ENCODE measurements at places on chromosomes 11 and 22.

DNA sequence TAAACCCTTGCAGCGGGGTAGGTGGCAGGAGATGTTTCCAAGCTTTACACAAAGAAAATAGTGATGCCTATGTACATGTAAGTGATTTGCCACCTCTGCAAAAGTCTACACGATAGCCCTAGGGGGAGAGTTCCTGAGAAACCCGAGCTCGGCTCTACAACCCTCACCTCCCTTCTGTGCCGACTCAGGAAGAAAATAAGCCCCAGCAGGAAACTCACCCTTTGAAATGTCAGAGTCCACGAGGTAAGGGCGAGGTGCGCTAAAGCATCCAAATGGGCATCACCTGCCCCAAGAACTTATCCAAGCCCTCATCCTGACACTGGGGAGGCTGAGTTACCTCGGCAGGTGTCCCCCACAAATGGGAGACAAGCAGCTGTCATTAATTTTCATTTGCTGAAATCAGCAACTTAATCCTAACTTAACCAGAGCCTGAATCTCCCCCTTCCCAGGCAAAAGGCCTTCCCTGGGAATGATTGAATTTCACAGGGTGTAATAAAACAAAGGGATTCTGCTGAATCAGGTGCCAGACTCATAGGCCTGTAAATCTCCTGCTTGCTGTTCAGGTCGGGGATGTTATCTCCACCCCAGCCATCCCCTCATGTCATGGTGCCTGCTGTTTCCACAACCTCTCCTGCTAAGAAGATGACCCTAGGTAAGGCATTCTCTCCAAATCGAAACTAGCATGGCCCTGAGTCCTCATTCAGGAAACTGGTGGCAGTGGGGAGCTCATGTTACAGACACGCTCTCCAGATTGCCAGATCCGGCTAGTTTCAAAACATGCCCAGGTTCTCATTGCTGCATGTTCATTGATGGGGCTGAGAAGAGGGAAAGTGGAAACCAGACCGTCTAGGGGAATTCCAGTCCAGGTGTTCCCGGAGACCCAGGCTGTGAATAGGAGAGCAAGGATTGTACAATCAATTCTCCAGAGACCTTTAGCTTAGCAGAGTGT is 105.3 kb upstream of the KIRREL3 start:
- DNase-seq, result no peak

DNA sequence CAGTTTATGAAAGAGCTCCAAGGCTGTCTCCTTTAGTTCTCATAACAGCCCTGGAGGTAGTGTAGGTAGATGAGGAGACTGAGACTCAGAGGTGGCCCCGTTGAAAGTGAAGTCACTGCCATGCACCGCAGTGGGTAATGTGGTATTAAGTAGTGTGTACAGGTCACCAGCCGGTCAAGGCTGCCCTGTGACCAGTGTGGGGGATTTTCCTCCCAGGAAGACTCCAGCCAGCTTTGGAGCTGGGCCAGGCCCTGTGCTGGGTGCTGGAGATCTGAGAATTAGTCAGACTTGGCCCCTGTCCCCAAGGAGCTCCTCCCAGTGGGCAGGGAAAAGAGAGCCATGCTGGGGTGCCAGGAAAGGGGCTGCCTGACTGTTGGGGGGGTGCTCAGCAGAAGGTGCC is 5.3 kb downstream of the OMP start:
- no peak for DNase-seq

GRCh38 chr11:35623621-35624168 is 5.4 kb downstream of the FJX1 start:
- no peak for DNase-seq

- DNase-seq, result no peak
These were observed 16.7 kb downstream of the CLDN5 start for GRCh38 chr22:19507534-19507861.

DNA sequence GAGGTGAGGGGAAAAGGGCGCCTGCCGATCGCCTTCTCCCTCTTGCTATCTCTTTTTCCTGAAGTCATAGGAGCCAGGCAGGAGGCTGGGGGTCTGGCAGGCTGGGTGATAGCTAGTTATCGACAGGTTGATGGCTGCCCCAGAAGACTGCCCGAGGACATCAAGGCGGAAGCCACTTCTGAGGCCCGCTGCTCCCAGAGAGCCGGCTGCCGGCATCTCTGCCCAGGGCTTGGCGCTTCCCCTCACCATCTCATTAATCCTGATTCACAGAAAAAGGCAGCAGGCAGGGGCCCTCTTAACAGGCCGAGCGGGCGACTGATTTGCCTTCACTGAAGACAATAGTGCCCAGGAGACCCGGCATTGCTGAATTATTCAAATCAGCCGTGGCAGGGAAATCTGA is 124.2 kb downstream of the MIAT start:
- no peak for DNase-seq

DNA sequence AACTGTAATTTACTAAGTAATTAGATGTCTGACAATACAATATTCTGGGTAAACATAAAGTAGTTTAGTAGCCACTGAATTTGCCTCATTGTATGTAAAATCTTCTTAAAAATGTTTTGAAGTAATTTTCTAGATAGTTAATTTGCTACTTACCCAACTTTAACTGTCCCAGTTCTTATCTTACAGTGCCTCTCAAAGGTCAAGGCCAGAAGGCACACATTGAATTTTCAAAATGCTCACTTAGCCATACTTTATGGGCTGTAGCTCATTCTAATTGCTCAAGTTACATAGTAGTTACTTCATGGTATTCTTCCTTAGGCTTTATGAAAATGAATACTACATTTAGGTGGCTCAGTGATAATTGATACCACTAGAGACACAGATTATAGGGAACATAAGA is 666.6 kb downstream of the CNTN5 start:
- DNase-seq, result no peak

- DNase-seq, result no peak
These were observed 56.6 kb downstream of the RTN4R start for GRCh38 chr22:20211409-20211996.

DNA sequence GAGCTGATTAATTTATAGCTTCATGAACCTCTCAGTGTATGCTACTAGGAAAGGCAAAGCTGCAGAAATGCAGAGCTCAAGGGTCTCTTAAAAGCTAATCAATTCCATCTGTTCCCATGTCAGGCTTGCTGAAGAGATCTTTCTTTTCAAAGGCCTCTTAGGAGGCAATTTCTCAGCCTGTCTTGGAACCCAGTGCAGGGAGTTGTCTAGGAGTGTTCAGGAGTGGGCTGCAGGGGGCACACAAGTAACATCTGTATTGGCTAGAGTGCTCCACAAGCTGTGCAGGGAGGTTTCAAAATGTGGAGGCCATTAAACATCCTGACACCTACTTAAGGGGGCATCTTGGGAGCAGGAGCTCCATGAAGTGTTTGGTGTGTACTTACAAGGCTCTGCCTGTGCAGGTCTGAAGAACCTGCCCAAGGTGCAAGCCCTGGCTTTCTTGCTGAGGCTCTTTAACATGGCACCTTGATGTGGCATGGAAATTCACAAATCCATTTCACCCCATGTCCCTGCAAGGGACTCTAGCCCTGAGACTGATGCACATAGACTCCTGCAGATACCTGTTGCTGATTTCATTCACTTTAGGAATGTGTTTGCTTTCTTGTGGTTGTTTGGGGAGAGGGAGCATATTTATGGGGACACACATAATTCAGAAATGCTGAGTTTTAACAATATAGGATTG is 134.7 kb downstream of the ME3 start:
- no peak for DNase-seq

DNA sequence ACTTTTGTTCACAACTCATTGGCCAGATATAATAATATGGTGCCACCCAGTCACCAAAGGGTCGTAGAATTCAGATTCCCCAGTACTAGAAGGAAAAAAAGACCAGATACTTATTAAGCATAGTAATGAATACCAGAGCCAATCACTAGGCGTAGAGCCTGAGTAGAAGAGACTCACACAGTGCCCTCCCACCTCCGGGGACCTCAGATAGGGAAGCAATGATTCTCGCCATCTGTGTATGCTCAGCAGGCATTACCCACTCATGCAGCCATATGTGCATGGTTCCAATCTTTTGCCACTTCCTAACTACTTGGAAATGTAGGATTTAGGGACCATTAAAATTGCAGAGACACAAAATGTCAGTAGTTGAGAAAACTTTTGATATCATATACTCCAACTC is 85.3 kb downstream of the C11orf87 start:
- no peak for DNase-seq

DNA sequence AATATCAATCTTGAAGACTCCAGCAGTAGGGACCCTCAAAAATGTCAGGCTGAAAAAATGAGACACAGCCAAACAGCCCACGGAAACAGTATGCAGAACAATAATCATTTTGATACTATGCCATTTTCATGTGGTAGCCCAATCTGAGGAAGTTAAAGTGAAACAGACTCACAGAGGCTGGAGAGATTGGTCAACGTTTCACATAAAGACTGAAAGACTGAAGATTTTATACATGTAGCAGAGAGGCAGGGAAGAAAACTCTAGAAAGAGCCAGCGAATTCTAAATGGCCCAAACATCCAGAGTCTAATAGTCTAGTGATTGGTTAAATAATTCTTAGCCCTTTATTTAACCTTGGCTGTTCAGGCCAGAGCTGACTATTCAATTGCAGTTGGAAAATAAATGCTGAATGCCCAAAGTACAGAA is 49.4 kb downstream of the MAML2 start:
- DNase-seq, result no peak

DNA sequence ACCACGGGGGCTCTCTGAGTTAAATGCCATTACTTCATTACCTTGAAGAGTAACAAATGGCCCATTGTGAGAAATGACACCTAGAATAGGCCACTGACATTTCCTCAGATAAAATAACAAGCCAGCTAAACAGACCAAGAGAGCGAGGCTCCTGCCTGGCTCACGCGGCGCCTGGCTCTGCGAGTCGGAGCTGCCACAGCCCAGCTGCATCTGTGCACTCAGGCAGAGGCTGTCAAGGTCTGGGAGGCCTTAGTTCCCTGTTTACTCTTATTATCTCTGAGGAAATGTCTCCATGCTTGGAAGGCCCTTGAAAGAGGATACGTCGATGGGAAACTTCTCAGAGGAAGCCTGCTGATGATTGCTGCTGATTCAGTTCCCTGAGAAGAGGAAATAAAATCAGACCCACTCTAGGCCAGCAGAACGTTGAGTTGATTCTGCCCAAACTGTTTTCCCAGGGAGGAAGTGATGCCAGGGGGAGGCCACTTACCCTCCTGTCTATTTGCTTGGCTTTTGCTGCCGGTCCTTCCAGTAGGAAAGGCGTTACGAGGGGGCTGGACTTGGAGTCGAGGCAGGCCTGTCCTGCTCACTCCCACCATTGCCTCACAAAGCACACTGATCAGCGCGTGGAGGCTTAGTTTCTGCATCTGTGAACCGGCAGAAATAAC is 208.8 kb downstream of the TBC1D22A start:
- DNase-seq, result no peak

- no peak for DNase-seq
These were observed 3.1 kb downstream of the BIK start for GRCh38 chr22:43113526-43114251.

- DNase-seq, result no peak
These were observed 52.2 kb downstream of the PPFIA1 start for GRCh38 chr11:70322666-70323065.

- no peak for DNase-seq
These were observed 43.9 kb downstream of the SGSM3 start for GRCh38 chr22:40414311-40414710.

DNA sequence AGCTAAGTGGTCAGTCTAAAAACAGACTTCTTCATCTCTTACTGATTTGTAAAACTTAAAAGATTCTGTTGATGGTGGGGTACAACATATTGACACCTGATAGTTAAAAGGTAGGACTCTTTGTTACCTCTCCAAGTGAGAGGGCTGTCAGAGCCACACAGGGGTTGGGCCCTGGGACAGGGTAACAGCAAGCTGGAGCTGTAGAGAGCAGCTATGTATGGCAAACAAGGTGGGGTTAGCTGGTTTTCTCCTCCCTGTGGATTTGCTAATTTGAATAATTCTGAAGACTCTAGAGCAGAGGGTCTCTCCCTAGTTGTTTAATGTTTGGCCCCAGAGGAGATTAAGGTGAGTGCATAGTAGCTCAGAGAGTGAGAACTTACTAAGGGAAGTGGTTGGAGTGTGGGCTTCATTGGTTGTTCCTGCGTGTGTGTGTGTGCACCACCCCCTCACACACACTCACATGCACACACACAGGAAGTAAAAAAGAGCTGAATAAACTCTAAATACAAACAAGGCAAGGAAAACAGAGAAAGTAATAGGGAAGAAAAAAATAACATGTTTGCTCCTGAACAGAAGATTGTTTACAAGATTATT is 9.2 kb upstream of the GAS2 start:
- DNase-seq, result peak; percentile 3

- no peak for DNase-seq
These were observed 18.2 kb upstream of the GRK2 start for GRCh38 chr11:67247946-67248550.

- no peak for DNase-seq
These were observed 12.3 kb downstream of the KCNJ1 start for GRCh38 chr11:128854841-128855240.

- no peak for DNase-seq
These were observed 380.6 kb downstream of the CTTN start for GRCh38 chr11:70778883-70779282.

DNA sequence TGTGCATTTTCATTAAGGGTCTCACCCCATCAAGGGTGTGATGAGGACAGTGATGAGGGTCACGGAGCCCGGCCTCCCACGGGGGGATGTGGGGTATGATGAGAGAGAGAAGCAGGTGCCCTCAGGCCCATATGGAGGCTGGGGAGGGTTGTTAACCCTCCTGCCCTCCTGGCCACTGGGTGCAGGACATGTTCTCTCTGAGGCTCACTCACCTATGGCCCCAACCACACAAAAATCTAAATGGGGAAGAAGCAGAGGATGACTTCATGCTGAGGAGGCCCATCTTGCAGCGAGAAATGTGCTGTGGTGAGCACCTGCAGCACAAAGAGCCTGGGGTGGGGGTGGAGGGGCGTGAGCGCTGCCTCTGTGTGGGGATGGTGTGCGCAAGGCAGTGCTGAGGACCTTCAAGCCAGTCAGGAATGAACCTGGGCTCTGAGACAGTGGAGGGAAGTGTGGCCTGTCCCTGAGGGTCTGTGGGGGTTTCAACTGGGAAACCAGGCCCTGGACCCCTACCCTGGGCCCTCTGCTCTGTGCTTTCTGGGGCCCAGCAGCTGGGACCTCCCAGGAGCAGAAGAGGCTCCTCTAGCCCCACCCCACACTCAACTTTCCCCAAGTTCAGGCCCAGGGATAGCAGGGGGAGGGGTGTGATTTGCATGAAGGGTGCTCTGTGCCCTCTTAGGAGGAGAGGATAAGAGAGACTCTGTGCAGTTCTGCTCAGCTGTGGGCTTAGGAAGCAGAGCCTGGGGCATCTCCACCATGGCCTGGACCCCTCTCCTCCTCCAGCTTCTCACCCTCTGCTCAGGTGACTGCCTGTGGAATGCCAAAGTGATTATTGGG is 43.0 kb upstream of the TOP3B start:
- DNase-seq, result no peak

- DNase-seq, result no peak
These were observed 21.5 kb downstream of the BIRC2 start for GRCh38 chr11:102368472-102368871.

GRCh38 chr22:24406322-24407277 is 20.8 kb upstream of the ADORA2A start:
- DNase-seq, result no peak

GRCh38 chr11:43504316-43504950 is 145.7 kb downstream of the TTC17 start:
- DNase-seq, result no peak
